Stimulated activated CD4-positive, alpha-beta T cell treated with anti-CD3 and anti-CD28 coated beads, TNF-alpha, amount 100 ng/mL, for 4 hours (primary cell): ENCODE measurements at places on chromosomes 1 and 21.
A peak's percentile ranks its signal among the peaks of the same experiment; 100 is the strongest.

DNA sequence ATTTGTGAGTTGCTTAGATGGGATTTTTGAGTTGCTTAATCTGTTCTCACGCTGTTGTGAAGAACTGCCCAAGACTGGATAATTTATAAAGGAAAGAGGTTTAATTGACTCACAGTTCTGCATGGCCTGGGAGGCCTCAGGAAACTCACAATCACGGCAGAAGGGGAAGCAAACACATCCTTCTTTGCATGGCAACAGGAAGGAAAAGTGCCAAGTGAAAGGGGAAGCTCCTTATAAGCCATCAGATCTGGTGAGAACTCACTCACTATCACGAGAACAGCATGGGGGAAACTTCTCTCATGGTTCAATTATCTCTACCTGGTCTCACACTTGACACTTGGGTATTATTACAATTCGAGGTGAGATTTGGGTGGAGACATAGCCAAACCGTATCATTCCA, 10.3 kb downstream of the CLIC6 start:
- no peak for DNase-seq

DNA sequence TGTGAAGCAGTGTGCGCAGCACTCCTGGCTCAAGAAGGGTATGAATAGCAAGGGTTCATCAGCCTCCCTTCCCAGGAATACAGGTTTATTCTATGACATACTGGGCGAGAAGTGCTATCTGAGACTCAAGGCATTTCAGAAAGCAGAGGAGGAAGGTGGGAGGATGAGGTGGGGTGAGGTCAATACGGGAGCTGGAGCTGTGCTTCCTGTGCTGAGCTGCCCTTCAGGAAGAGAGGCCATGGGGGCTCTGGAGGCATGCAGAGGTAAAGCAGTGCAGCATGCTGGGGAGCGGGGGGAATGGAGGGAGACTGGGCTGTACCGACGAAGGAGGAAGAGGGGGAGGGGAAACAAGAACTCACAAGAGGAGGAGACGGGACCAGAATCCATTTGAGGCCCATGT, 717.6 kb downstream of the PTPRU start:
- DNase-seq = no peak

DNA sequence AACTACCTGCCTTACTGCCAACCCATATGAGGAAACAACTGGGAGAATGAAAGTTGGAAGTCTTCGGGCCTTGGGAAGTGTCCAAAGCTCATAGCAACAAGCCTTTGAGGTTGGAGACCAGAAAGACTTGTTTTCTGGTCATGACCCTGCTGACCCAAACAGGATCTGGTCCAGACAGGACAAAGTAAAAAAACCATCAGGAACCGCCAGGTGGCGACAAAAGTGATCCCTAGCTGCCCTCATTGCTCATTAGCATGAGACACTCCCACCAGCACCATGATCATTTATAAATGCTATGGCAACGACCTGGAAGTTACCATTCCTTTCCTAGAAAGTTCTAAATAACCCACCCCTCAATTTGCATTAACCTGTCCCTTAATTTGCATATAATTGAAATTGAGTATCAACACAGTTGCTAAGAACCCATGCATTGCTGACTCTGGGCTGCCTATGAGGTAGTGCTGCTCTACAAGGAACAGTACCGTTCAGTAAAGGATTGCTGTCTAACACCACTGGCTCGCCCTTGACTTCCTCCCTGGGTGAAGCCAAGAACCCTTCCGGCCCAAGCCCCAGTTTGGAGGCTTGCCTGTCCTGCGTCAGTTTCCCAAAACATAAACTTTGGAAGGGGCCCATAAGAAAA, 89.0 kb downstream of the URB2 start:
- no peak for DNase-seq

GRCh38 chr1:35261412-35262120, 6.9 kb upstream of the ZMYM4 start:
- no peak for DNase-seq

- DNase-seq = no peak
These were observed 59.4 kb downstream of the CDC7 start for GRCh38 chr1:91559838-91560565.

DNA sequence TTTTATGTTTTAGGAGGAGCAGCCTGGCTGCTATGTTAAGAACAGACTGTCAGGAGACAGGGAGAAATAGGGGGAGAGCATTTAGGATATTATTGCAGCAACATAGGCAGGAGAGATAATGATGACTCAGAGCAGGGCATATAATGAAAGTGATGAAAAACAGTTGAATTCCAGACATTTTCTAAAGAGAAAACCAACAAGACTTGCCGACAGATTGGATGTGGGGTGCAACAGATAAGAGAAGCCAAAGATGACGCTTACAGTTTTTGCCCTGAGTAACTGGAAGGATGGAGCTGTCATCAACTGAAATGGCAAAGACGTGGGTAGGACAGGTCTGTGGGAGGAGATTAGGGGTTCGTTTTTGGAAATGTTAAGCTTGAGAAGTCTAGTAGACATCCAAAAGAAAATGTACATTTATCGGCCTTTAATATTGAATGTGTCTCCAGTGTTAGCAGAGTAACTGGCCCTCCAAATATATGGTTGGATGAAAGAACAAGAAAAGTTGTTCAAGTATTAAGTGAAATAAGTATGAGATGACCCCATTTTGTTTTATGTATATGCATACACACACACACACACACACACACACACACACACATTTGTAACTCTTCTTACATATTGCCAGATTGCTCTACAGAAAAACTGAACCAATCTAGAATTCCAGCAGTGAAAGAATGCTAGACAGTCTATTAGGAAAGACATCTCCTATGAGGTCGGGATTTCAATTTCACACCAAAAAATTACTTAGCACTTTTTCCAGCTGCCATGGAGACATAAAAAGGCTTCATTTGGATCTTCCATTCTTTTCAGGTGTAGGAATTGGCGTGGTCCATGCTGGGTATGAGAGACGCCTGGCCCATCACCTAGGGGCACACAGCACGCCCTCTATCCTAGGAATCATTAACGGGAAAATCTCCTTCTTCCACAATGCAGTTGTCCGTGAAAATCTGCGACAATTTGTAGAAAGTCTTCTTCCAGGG, 17.2 kb downstream of the DNAJC16 start:
- DNase-seq = no peak

- no peak for DNase-seq
These were observed 1.8 kb upstream of the RPS6KC1 start for GRCh38 chr1:213049232-213049631.

DNA sequence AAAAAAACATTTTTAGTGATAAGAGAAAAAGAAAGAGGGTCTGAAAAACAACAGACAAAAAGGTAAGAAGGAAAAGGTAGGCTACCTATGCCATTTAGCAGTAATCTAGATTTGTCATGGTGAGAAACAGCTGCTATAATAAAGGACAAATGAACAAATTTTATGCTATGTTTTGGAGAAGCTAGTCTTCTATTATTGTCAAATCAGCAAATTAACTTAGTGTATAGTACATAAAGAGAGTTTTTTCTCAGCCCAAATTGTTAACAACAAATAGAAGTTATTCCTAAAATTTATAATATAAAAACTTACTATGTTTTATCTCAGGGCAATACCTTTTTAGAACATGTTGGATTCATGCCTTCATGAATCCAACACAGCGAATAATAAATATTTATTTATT, 88.7 kb downstream of the KIFAP3 start:
- DNase-seq = no peak

GRCh38 chr1:27517907-27518718, 28.1 kb upstream of the WASF2 start:
- no peak for DNase-seq

DNA sequence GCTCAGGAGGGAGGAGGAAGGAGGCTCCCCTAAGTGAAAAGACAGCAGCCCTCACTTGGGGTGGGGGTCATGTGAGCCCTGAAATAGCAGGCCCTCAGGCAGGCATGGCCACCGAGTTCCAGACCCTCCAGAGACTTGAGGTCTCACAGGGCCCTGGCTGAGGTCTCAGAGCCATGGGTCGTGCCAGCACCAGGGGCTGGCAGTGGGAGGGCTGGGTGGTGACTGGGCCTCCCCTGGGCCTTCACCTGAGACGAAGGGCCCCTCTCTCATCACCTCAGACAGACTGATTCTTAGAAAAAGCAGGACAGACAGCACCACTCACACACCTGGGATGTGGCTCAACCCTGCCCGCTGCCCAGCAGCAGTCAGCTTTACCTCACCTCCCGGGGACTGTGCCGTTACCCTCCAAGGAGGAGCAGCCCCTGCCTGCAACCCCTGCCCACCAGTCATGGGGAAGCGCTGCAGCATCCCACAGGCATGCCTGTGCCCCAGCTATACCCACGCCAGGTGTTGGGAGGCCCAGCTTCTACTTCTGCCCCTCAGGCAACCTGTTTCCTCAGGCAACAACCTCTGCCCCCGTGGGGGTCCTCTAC, 42.6 kb upstream of the LRP8 start:
- no peak for DNase-seq

DNA sequence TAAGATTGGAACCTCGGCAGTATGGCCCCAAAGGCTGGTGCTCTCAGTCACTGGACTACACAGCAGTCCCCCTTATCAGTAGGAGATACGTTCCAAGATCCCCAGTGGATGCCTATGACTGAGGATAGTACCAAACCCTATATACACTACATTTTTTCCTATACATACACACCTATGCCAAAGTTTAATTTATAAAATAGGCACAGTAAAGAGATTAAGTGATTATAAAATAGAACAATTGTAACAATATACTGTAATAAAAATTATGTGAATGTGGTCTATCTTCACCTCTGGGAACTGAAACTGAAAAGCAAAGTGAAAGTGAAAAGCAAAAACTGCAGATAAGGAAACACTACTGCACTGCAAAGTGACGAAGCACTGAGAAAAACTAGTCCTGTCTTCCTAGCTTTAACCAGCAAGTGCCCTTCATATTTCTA, 96.8 kb downstream of the INTS7 start:
- DNase-seq = no peak

DNA sequence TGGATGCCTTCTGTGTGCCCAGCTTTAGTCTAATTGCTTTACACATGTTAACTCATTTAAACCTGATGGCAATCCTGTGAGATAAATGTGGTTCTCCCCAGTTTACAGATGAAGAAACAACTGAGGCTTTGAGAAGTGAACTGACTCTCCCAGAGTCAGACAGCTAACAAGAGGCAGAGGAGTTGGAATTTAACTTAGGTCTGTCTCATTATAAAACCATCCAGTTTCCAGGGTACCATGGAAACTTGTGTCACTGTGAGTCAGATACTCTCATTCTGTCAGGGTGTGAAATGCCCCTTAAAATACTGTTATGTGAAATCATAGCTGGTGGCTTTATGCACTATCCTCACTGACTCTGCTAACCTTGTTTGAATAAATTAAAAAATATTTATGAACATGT, 206.6 kb downstream of the PBX1 start:
- DNase-seq = no peak

DNA sequence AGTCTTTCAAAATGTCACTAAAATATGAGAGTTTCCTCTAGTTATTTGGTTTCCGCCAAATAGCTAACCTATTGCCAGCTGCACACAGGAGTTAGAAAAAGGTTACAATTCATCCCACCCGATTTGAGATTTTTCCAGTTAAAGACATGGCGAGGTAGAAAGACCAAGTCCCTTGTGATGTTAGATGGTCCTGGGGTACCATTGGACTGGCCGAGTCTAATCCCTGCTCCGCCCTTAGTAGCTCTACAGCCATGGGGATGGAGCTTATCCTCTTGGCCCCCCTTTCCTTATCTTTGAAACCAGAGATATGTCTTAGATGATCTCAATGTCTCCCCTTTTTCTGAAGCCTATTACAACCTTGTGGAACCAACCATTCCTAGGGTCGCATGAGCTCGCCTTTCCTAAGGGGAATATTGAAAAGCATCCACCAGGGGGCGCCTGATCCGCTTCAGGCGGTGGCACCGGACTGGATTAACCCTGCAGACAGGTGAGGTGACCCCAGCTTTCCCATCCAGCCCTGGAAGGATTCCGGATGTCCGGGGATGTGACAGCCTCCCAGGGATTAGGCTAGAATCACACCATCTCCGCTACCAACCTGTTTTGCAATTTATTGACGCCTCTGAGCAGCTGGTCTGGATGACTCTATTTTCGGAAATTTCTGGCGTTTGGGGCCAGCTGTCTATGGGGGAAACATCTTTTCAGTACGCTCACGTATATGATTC, 68.3 kb upstream of the SIM2 start:
- DNase-seq = peak; percentile 34

- no peak for DNase-seq
These were observed 17.9 kb downstream of the NVL start for GRCh38 chr1:224312025-224312424.

DNA sequence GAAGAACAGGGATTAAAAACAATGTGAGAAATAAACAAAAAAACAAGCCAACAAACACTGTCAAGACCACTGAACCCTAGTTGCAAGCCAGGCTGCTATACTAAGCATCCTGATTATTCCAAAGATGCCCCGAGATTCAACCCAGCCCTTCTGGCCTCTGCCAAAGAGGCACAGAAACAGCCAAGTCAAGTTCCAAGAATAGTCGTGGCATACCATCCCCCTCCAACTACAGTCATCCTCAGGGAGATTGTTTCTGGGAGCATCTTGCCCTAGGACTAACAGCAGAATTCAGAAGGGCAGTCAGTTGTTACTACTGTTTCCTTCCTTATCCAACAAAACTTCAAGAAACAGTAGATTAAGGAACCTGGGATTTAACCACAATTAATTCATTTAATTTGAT, 52.3 kb downstream of the ABL2 start:
- DNase-seq = no peak

- DNase-seq = no peak
These were observed 70.0 kb downstream of the NTPCR start for GRCh38 chr1:233020426-233020825.

DNA sequence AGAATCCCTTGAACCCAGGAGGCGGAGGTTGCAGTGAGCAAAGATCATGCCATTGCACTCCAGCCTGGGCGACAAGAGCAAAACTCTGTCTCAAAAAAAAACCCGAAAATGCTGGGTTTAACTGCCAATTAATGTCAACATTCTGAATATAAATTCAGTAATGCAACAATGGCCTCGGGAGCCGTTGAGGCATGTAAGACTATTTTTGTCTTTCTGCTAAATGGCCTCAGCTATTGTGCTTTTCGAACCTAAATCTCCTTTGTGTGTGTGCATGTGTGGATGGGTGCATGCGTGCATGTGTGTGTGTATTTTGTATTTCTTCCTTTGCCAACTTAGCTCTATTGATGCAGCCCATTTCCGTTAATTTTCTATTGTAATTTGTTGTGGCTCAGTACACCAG, 31.6 kb downstream of the CLIC4 start:
- no peak for DNase-seq

- no peak for DNase-seq
These were observed 89.3 kb downstream of the CDC14A start for GRCh38 chr1:100441651-100442050.

GRCh38 chr1:209756615-209757445, 977 bp downstream of the TRAF3IP3 start:
- DNase-seq = no peak
